ENCODE measurements at places on chromosomes 4 and X. TPM values are rescaled to one million over a fixed set of nuclear protein-coding genes. Genes with fewer than 3 reads are reported as not detected.

DNA sequence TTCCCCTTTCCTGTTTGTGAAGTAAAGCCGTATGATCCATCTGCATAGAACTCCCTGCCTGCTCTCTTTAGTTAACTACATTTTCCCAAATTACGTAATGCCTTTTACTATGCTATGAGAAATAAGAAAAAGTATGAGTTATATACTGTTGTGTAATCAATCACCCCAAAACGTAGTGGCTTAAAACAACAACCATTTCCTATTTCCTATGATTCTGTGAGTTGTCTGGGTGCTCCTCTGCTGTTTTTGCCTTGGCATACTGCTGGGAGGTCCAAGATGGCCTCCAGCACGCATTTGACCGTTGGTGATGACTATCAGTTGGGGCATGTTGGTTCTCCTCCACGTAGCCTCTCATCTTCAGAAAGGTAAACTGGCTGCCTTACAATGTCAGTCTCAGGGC lies 39.8 kb downstream of the BBS12 start:
- H3K36me3 ChIP-seq, result no peaks in the 10 kb centered on the region
- no peak overlapping the region for H3K4me3 ChIP-seq
- H3K27ac ChIP-seq, result no peak overlapping the region
- H3K27me3 ChIP-seq, result no peaks in the 10 kb centered on the region

GRCh38 chr4:41196633-41197332 lies 17.6 kb downstream of the APBB2 start:
- no peak overlapping the region for H3K27ac ChIP-seq
- H3K36me3 ChIP-seq, result no peaks in the 10 kb centered on the region
- H3K27me3 ChIP-seq, result no peaks in the 10 kb centered on the region
- H3K4me3 ChIP-seq, result no peak overlapping the region
- DNase-seq, result no peak
- peaks cover 4% of the 10 kb centered on the region for H3K4me1 ChIP-seq

DNA sequence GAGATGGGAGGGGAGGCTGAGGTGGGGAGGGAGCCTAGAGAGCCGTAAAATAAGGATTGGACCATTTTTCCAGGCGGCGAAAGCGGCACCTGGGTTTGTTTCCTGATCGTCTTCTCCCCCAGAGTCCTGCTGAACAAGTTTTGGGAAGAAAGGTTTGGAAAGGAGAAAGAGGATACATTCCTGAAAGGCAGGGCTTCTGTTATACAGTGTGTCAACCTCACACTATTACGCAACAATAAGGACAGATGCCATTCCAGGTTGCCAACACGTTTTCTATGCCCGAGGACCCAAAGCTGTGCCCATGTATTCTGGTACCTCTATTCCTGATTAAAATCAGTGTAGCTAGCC lies 658 bp downstream of the SCOC start:
- peak overlapping the region; percentile 66 for H3K27ac ChIP-seq
- no peaks in the 10 kb centered on the region for H3K36me3 ChIP-seq
- DNase-seq, result peak; percentile 34
- peak overlapping the region; percentile 92 for H3K4me3 ChIP-seq

CHST7 gene
- total RNA-seq, result 31.9 TPM

TNMD gene
- not detected for total RNA-seq

CCNQ gene
- 110 TPM for total RNA-seq
